Right lobe of liver (tissue), 6 donors: ENCODE measurements at places on chromosomes 11 and 22. TPM values are rescaled to one million over a fixed set of nuclear protein-coding genes. Genes with fewer than 3 reads are reported as not detected.

The MAJIN gene
- total RNA-seq: not detected

The SEC14L6 gene
- 0.35 TPM for total RNA-seq

The EFCAB6 gene
- total RNA-seq: 1.3 TPM

The GAL3ST1 gene
- 4.7 TPM for total RNA-seq

The C11orf21 gene
- 0.31 TPM for total RNA-seq

The APOC3 gene
- 7,904 TPM for total RNA-seq

The TMEM132A gene
- 4.2 TPM for total RNA-seq

The IGSF22 gene
- total RNA-seq: 0.32 TPM

The LSP1 gene
- total RNA-seq: 2.3 TPM

The OR51B5 gene
- 0.28 TPM for total RNA-seq

The FAR1 gene
- total RNA-seq: 2.8 TPM

The TESMIN gene
- total RNA-seq: 1.2 TPM

The TRPM5 gene
- not detected for total RNA-seq

The TMEM151A gene
- 0.29 TPM for total RNA-seq

The IGF2 gene
- 244 TPM for total RNA-seq

The GAB4 gene
- total RNA-seq: not detected

The APOA4 gene
- 1,288 TPM for total RNA-seq

The GLYAT gene
- 65.0 TPM for total RNA-seq

The KRTAP5-1 gene
- total RNA-seq: not detected

The KCNC1 gene
- not detected for total RNA-seq

The DRICH1 gene
- total RNA-seq: not detected

The C22orf31 gene
- total RNA-seq: not detected

The GLYATL1 gene
- 356 TPM for total RNA-seq

The KLHDC7B gene
- total RNA-seq: not detected

The CD3D gene
- total RNA-seq: 0.98 TPM

The OR52A1 gene
- not detected for total RNA-seq

The PRDX5 gene
- total RNA-seq: 85.3 TPM

The SERPIND1 gene
- total RNA-seq: 55.2 TPM

The SLC22A9 gene
- total RNA-seq: 15.3 TPM

The OR10G8 gene
- not detected for total RNA-seq

The OR10G6 gene
- total RNA-seq: not detected

The FOLR1 gene
- not detected for total RNA-seq

The LRRC56 gene
- 1.1 TPM for total RNA-seq

The C11orf97 gene
- total RNA-seq: 1.7 TPM

The KRTAP5-9 gene
- total RNA-seq: not detected

The APOA1 gene
- total RNA-seq: 12,494 TPM

The E2F8 gene
- 0.19 TPM for total RNA-seq

The P2RX6 gene
- not detected for total RNA-seq

The ANO9 gene
- not detected for total RNA-seq

The MFNG gene
- 5.6 TPM for total RNA-seq

The OR52N4 gene
- not detected for total RNA-seq

The LMO2 gene
- 4.4 TPM for total RNA-seq

The IL18 gene
- 2.9 TPM for total RNA-seq

The BTBD18 gene
- not detected for total RNA-seq

The OMP gene
- 4.2 TPM for total RNA-seq

The MOGAT2 gene
- total RNA-seq: 24.3 TPM

The LDHA gene
- total RNA-seq: 522 TPM

The INPP5J gene
- not detected for total RNA-seq

The HEPHL1 gene
- total RNA-seq: not detected

The UBQLNL gene
- total RNA-seq: not detected

The OR5B21 gene
- total RNA-seq: not detected

The ZNF280B gene
- 0.11 TPM for total RNA-seq
